ENCODE measurements at places on chromosomes 16 and 17. TPM values are rescaled to one million over a fixed set of nuclear protein-coding genes. Genes with fewer than 3 reads are reported as not detected.

Gene CLEC10A
- 3.7 TPM for total RNA-seq

Gene GH2
- total RNA-seq: not detected

Gene LUC7L
- total RNA-seq: 71.7 TPM

Gene TSNAXIP1
- total RNA-seq: 0.59 TPM

Gene OTOA
- total RNA-seq: 0.10 TPM

Gene TMEM92
- total RNA-seq: 0.20 TPM

Gene TP53TG3D
- not detected for total RNA-seq

Gene ARL5C
- total RNA-seq: not detected

Gene STH
- not detected for total RNA-seq

Gene BTBD17
- total RNA-seq: not detected

Gene CHCT1
- not detected for total RNA-seq

Gene DNAI2
- not detected for total RNA-seq

Gene FBXW10
- total RNA-seq: 0.49 TPM

Gene DPEP1
- total RNA-seq: 2.4 TPM

Gene CCL17
- total RNA-seq: 0.49 TPM

Gene OTOP2
- total RNA-seq: not detected

Gene CCL4
- 7.1 TPM for total RNA-seq

Gene ENGASE
- 24.7 TPM for total RNA-seq
